ENCODE measurements at places on chromosomes 6 and 20.

DNA sequence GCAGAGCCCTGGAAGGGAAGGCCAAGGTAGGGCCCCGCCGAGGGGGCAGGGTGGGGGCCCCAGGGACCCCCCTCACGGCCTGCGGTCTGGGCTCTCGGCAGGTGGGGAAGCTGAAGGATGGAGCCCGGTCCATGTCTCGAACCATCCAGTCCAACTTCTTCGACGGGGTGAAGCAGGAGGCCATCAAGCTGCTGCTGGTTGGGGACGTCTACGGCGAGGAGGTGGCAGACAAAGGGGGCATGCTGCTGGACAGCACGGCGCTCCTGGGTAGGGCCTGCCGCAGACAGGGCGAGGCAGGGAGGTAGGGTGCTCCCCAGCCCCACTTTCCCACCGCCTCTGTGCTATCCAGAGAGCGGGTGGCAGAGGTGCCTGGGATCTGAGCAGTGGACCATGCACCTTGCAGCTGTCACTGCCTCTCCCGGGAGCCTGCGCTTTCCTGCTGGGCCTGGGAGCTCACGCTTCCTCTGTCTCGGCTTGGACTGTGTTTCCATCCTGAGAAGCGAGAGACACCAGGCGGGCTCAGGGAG is 83.1 kb downstream of the SYNJ2 start:
- DNase-seq = no peak

DNA sequence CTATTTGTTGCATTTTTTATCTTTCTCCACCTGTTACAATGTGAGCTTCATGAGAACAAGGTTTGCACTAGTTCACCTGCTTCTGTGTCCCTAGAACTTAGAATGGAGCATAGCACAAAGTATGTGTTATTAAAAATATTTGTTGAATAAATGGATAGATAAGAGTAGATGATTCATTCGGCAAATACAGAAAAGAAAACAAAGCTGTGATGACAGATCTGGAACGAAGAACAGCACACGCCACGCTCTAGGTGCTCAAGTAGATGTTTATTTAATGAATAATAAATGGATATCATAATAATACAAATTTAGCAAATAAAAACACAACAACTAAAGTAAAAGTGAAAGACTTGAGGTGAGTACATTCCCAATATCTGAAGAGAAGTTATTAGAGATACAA is 273.1 kb downstream of the HAO1 start:
- DNase-seq = no peak

- DNase-seq = no peak
Measured at GRCh38 chr20:59184880-59185447, 21.3 kb downstream of the ZNF831 start.

DNA sequence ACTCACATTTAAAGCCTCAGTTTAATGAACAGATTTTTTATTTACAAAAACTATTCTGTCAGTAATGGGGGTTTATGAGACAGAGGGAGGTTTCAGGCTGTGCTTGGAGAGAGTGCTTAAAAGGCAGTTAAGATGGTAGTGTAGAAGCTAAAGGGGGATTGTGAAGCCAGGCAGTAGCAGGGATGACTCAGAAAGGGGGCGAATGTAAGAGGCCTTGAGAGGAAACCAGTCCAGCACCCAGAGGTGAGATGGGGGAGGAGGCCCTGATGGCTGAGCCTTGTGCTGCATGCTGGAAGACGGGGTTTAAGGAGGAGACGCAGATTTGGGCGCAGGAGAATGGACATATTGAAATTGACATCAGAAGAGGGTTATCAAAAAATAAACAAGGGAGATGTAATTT is 6.6 kb upstream of the SERPINB9 start:
- DNase-seq = no peak

DNA sequence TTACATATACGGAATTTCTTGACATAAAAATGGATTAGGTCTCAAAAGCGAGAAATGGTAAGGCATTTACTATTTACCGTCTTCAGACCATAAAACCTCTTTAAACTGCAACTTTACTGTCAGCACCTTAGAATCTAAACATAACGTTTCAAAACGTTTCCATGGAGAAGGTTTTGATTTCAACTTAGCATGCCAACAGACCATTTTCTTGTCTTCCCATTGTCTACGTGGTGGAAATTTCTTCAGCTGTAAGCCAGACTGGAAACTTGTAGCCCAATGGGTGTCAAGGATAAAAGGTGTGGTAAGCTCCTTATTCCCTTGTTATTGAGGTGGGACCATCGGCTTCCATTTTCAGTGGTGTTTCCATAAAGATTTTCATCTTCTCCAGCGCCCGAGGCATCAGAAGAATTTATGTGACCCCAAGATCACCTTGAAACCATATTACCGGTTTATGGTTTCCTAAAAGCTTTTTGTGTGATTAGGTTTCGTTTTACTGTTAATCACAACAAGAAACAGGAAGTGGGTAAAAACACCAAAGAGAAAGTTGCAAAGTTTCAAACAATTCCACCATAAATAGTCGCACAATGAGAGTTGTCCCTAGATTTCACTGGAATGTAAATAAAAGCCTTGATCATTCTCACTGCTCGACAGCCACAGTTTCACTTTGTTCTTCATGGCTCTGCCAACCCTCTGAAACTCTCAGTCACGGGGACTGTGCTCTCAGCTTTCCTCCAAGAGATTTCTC is 63.0 kb upstream of the CD2AP start:
- no peak for DNase-seq

Data from NCI-H510A treated with DMSO at 0.1 percent for 48 hours (cell line).